ENCODE measurements at places on chromosomes 5 and 9.

DNA sequence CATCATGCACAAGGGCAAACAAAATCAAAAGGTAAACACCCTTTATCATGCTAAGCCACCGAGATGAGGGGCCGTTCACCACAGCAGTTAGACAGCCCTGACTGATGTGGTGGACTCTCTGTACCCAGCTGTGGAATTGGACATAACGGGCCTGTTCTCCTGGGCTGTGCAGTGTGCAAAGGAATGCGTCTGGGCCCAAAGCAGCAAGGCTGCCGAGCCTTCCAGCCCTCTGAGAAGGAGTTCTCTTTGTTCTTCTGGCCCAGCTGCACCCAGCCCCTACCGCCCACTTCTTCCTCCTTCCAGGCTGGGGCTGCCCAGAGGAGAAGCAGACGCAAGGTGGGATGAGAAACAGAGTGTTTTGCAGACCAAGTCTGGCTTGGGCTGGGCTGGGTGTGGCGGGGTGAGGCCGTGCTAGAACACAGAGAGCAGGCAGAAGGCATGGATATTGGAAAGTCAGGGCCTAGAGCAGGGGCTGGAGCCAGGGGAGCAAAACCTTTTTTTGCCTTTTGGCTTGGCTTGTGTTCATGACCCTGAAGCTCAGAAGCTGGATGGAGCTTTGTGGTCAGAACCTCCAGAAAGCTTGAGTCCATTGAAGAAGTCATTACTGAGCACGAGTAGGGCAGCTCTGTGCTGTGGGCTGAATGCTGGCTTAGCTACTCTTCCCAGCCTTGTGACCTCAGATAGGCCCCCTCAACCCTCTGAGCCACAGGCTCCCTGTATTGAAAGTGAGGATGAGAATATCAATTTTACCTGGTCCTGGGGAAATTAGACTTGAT is 49.8 kb upstream of the SH3PXD2B start:
- DNase-seq, result no peak

DNA sequence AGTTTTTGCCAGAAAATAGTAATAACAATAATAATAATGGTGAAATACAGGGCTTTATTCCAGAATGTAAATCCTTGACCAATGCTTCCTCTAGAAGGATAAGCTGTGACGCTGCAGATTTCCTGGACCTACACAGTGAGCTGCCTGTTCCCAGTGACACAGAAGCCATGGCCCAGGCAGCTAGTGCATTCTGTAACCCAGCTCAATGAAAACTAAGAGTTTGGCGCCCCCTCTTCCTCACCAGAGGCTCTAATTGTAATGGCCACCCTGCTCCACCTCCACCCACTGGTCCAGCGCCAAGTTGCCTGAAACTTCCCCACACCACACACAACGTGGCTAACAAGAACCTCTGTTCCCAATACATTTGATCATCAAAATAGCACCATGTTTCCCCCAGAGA is 248.1 kb downstream of the CETN3 start:
- no peak for DNase-seq

- no peak for DNase-seq
These were observed 1.3 kb downstream of the ASTN2 start for GRCh38 chr9:117413346-117414219.

DNA sequence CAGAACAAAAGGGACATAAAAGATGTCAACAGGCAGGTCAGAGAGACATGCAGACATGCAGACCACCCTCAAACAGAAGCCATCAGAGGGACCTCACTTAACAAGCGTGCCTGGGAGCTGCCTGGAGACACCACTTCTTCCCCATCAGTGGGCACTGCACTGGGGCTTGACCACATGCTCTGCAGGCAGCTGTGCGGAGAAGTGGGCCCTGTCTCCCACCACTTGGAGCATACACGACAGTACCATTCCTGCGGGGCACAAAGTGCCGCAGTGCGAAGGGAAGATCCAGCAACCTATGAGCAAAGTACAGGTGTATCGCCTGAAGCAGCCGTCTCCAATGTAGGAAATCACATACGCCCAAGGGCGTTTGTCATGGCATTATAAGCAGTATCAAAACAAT is 150.5 kb upstream of the FOXD4L5 start:
- no peak for DNase-seq

DNA sequence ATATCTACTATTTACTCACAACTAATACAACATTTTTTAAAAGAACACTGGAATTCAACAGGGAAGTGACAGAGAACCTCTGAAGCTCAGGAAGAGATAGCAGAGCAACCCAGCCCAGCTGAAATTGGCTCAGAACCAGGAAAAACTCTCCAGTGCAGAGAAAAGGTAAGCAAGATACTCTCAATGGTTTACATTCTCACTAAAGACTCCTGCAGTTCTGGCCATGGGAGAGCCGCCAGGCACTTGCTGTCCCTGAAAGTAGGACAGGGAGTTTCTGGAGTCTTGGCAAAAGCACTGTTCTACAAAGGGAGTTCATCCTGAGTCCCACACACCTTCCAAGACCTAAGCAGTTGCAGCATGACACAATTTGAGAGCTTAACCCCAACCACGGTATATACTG is 330.8 kb downstream of the TRIM36 start:
- no peak for DNase-seq

- DNase-seq, result no peak
These were observed 13.6 kb downstream of the NTNG2 start for GRCh38 chr9:132175431-132175830.

GRCh38 chr5:56692359-56693219 is 122.8 kb upstream of the MAP3K1 start:
- DNase-seq, result no peak

DNA sequence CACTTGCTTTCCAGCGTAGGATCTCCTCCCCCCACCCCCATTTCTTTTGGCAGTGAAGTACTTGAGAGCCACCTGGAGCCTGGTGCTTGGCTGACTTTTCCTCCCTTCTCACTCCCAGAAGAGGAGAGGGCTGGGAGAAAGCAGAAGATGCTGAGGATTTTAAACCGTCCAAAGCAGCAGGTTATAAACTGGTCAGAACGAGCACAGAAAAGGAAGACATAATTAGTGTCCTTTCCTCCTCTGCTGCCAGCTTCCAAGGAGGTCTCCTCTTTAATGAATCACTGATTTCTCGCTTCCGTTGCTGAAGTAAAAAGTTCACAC is 563 bp upstream of the FGF10 start:
- no peak for DNase-seq

DNA sequence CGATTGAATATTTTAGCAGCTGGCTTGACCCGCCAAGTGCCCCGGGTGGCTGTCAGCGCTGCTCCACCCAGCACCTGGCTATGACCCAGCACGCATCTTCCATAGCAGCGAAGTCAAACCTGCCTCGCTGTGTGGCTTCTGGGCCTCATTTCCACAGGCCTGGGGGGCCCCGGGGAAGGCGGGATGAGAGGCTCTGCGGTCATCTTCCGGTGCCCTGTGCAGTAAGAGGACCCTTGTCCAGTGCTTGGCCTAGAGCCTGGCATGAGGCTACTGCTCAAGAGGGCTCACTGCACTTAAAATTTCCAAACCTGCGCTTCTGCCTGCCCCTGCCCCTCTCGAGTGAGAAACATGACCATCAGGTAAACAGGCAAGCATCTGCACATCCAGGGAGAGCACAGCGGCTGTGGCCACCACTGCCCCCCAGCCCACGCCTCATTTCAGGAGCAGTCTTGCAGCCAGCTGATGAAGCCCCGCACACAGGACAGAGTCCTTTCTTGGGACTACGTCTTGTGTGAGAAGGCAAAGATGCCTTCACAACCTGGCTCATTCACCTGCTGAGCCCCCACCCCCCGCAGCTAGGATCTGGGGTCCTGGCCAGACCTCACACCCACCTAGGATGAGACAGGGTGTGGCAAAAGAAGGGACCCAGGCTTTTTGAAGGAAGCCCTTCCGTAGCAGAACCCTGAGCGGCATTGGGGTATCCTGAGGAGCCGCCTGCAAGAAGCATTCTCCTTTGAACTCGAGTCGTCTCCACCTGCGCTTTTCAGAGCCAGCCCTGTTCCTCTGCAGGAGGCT is 69.5 kb upstream of the UNC5A start:
- DNase-seq, result peak; percentile 11

DNA sequence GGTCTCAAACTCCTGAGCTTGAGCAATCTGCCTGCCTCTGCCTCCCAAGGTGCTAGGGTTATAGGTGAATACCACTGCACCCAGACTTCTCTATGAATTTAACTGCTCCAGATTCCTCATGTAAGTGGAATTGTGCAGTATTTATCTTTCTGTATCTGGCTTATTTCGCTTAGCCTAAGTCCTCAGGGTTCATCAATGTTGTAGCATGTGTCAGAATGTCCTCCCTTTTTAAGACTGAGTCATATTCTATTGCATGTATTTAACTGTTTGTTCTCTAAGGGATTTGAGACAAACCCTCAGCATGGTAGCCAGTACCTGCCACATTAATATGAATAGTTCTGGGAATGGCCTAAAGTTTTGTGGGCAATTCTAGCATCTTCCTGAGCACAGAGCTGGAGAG is 53.9 kb upstream of the TUT7 start:
- no peak for DNase-seq

- DNase-seq, result no peak
These were observed 7.4 kb downstream of the CDK9 start for GRCh38 chr9:127793093-127793708.

DNA sequence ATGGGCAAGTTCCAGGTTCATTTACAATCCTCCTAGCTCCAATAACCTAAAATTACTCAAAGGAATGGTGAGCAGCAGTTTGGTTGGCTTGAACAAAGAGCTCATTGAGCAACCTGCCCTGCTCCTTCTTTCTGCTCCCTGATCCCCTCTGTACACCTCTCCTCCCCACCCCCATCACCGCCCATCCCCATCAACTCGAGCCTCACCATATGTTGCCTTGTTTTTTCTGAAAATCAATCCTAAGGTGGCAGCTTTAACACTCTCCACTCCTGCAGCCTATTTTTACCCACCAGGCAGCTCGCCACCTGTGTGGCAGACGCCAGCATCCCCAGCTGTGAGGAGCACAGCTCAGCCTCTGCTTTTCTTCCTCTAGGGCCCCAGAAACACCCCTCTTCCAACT is 533.4 kb upstream of the BRINP1 start:
- no peak for DNase-seq

GRCh38 chr9:126985870-126986498 is 71.4 kb downstream of the RALGPS1 start:
- DNase-seq, result peak; percentile 77

- DNase-seq, result no peak
These were observed 331.9 kb downstream of the MED10 start for GRCh38 chr5:6046296-6046967.

GRCh38 chr5:14696851-14697250 is 32.3 kb downstream of the OTULIN start:
- DNase-seq, result no peak

GRCh38 chr5:39816866-39817265 is 392.1 kb upstream of the DAB2 start:
- DNase-seq, result no peak

DNA sequence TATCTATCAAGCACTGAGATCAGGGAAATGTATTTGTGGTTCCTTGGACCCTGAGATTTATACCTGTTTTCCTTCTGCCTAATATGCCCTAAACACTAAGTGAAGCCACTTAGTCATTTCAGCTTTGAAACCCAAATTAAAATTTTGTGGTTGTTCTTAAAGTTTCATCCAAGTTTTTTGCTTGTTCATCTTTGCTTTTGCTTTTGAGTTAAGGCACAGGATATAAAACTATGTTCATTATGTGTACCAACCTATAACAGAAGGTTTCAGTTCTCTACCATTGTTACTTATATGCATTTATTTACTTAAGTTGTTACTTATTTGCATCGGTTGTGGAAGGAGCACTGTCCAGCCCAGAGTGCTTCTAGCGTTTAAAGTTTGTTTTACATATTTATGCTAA is 382.3 kb downstream of the PTPRD start:
- DNase-seq, result no peak

GRCh38 chr5:66440202-66440680 is 156.0 kb upstream of the MAST4 start:
- DNase-seq, result peak; percentile 19

DNA sequence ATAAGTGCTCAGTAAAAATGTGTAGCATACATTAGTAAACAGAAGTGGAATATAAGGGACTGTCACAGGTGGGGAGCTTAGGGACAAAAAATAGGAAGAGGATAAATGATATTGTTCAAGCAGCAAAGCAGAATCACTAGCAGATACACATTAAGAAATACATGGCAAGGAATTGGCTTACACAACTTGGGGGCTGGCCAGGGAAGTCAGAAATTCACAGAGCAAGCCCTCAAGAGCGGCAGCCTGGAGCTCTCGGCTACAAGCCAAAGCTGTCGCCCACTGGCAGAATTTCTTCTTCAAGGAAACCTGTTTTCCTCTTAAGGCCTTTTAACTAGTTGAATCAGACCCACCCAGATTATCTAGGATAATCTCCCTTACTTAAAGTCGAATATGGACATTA is 73.0 kb upstream of the SMIM23 start:
- DNase-seq, result no peak

- DNase-seq, result no peak
These were observed 68.3 kb upstream of the RGS7BP start for GRCh38 chr5:64437496-64437895.

- DNase-seq, result no peak
These were observed 83.1 kb downstream of the COL27A1 start for GRCh38 chr9:114238472-114238871.

GRCh38 chr5:173307695-173308094 is 20.5 kb downstream of the STC2 start:
- DNase-seq, result no peak
